ENCODE measurements at places on chromosomes 11 and 22.

DNA sequence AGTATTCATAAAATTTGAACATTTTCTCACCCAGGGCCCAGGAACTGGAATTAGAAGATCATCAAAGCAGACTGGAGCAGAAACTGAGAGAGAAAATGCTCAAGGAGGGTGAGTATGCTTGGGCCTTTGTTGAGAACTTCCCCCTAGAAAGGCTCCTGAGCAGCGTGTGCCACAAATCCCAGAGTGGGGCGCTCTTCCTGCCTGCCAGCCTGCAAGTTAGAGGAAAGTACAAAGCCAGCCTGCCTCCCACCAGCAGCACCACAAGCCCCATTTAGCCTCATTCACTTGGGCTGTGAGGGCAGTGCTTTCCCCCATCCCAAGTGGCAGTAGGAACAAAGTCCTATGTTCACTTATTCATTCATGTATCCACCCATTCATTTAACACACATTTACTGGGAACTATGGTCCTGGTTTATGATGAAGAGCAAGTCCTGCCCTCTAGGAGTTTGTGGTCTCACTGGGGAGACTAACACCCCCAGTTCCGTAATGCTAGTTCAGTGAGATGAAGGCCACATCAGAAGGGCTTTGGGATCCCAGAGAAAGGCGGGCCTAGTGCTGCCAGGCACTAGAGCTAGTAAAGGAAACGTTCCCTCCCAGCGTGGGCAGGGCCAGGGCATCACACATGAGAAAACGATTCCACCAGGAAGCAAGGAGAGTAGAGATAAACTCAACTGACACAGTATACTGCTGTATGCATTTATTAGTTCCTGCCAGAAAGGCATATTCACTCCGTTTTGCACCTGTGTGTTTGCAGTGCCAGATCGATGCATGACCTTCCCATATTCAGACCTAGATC is 22.4 kb upstream of the PARVA start:
- no peak for DNase-seq

DNA sequence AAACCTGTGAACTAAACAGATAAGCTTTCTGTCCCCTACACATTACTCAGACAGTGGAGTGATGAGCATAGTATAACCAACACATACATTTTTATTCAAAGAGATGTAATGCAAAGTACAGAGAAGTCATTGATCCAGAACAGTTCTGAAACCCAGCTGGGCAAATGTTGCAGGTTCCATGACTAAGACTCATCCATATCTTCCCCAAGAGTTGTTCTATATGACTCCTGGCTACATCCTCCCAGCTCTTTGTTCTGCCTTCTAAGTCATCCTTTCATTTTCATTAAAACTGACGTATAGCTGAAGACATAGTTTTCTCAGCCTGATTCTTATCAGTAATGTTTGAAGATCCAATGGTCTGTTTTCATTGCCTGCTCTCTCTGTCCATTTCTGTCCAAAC is 47.3 kb downstream of the PLAAT5 start:
- DNase-seq = no peak

- DNase-seq = no peak
These were observed 3.2 kb downstream of the TH start for GRCh38 chr11:2168286-2169004.

GRCh38 chr11:108934289-108934688 is 269.4 kb downstream of the DDX10 start:
- no peak for DNase-seq

DNA sequence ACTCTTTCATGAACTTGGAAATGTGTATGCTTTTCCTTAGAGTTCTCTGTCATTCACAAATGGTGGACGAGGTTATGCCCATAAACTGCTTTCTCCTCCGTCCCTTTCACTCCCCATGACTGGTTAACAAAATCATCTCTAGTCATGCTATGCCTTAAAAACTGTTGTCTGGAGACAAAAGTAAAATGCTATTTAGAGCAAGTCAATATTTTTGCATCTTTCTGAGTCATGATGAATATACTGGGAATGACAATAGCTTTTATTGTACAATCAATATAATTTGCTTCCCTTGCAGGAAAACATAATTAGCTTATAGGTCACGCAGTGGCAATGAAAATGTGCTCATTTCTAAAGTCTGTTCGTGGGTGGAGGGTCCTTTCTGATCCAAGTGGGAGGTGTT is 216.7 kb upstream of the SORL1-AS1 start:
- DNase-seq = no peak

GRCh38 chr22:22657712-22658111 is 13.3 kb downstream of the GGTLC2 start:
- no peak for DNase-seq
